Stimulated activated CD4-positive, alpha-beta T cell treated with anti-CD3 and anti-CD28 coated beads, Interleukin-12 subunit alpha, Interleukin-12 subunit beta, amount 100 ng/mL, for 24 hours (primary cell): ENCODE measurements at places on chromosomes 6 and 20.

DNA sequence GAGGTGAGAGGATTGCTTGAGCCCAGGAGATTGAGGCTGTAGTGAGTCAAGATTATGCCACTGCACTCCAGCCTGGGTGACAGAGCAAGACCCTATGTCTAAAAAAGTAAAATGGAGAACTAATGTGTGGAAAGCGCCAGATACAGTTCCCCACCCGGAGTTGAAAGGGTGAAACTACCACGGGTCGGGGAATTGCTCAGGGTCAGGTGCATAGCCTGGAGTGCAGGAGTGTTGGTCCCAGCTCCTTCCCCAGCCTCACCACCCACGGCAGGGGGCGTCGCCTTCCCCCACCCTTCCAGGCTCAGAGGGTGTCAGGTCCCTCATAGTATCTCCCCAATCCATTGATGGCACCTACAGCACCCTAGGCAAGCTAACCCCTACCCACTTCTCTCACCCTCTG is 26.1 kb downstream of the C20orf203 start:
- DNase-seq: no peak

DNA sequence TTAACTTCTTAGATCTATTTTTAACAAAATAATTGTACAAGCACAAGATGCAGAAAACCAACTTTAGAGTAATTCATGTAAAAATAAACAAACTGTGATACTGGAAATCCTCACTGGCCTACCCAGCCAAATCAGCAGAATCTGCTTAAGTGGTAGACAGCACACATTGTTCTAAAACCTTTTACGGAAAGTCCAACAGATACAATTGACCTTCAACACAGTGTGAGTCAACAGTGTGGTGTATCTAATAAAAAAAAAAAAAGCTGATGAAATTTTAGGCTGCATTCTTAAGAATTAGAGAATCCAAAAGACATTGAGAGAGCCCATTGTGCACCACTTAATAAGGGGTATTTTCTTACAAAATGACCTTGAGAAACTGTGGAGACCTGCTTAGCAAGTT is 174.5 kb downstream of the COL21A1 start:
- no peak for DNase-seq

DNA sequence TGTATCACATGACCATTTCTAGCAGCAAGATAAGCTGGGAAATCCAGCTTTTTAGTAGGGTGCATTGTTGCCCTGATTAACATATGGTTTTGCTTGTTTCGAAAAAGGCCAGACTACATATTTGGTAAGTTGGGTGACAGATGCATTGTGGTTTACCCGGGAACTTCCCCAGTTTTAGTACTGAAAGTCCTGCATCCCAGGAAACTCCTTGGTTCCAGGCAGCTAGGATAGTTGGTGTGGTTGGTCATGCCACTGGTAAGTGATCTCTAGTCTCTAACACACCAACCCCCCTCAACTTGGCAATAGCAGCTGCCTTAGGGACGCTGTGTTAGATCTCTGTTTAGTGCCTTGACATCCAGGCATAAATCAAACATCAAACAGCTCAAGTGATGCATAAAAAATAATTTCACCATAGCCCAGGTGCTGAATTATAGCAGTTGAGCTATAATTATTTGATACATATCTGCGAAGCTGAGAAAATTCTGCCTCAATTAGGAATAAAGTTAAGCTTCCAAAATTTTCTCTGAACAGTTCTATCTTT is 216.5 kb downstream of the TFAP2C start:
- no peak for DNase-seq

- no peak for DNase-seq
These were observed 666.0 kb downstream of the PHF3 start for GRCh38 chr6:64301307-64302236.

- DNase-seq: no peak
These were observed 82.9 kb upstream of the FOXP4 start for GRCh38 chr6:41463062-41463930.

- no peak for DNase-seq
These were observed at the start of gene NKAIN2 for GRCh38 chr6:123803504-123804013. TSS of gene NKAIN2 (plus strand) at chr6:123803865.

- no peak for DNase-seq
These were observed 37.6 kb downstream of the TXLNB start for GRCh38 chr6:139254196-139254595.

GRCh38 chr6:157226026-157226625 is 97.2 kb downstream of the TMEM242 start:
- no peak for DNase-seq

DNA sequence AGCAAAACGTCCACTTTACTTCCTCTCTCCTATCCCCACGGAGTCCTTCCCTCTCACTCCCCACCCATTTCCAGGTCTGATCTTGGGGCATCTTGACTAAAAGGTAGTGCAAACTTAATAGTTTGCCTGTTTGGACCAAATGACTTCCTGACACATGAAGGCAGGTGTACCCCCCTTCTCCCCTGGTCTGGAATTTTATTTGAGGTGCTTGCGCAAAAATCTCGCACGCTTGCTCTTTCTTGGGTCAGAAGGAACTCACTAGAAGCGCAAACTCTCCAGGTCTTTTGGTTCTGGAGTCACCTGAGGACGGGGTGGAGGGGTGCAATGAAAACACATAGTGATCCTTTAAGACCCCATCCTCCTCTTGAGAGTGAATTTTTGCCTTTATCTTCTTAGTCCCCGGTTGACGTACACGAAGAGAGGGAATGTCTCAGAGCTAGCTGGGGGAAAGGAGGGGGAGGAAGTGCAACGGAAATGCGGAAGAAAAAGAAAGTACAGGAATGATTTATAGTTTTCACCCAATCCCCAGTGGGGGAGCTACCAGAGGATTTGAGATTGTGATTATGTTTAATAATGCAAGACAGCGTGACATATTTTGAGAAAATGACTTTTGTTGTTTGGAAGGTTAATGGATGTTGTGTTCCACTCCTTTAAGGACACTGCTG is 4.9 kb downstream of the ADGRB3 start:
- no peak for DNase-seq

GRCh38 chr20:18314786-18315406 is 26.6 kb downstream of the ZNF133 start:
- DNase-seq: no peak

- no peak for DNase-seq
These were observed 291.1 kb downstream of the CLIC5 start for GRCh38 chr6:45724511-45724910.

- DNase-seq: no peak
These were observed 39.5 kb upstream of the PREP start for GRCh38 chr6:105442369-105442768.

DNA sequence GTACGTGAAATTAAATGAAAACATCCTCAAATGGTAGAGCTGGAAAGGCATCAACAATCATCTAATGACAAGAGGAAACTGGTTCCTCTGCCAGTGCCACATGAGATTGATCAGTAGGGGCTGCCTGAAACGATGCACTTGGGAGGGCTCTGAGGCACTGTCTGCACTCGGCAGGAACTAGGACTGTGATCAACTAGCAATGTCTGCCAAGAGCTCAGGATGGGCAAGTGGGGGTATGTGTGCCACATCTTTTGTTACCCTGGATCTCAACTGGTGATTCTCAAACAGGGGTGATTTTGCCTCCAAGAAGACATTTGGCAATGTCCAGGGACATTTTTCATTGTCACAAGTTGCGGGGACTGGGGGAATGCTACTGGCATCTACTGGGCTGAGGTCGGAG is 1.9 kb downstream of the BPIFB6 start:
- DNase-seq: no peak

DNA sequence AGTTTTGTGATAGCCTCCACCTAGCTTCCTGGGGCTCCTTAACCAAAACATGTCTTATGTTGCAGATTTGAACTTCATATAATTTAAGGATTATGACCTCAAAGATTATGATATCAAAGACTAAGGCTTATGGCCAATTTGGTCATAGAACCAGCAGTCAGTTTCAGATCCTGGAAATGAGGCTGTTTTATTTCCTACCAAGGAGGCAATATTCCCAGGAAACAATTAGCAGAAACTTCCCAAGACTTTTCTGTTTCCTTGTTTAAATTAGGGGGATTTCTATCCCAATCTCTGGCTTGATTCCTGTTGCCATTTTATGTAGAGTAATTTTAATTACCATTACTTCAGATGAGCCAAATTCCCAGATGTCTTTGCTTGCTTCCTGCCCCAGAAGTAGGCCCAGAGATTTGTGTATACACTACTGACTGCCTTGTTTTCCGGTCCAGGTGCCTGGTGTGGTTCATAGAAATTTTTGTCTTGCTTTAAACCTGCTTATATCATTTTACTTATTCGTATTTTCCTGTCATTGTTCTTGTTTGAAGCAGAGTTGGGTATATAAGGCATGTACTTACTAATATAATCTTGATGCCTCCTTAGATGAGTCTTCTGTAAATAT is 119.2 kb upstream of the TMEM170B start:
- DNase-seq: no peak

- DNase-seq: peak; percentile 11
These were observed 131.6 kb upstream of the ESR1 start for GRCh38 chr6:151675746-151676459.

GRCh38 chr6:122405417-122405816 is 6.0 kb downstream of the HSF2 start:
- no peak for DNase-seq

DNA sequence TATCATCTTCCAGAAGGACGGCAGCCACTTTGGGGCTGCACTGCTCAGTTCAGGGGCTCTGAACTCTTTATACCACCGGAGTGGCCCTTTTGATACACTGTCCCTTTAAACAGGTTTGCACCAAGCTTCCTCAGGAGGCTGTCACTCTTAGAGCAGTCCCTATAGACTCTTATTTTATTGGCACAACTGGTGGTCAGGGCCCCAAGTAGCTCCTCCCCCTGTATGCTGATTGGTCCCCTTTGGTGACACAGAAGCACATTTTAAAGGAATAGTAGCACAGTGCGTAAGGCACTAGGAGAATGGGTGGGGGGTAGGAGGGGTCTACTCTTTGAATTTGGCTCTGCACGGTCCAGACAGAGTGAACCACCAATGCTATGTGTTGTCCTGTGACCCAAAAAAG is 122.6 kb upstream of the MLN start:
- DNase-seq: no peak

- no peak for DNase-seq
These were observed 59.2 kb upstream of the FNDC1 start for GRCh38 chr6:159110013-159110412.

GRCh38 chr20:60559462-60559861 is 601.2 kb downstream of the CDH26 start:
- DNase-seq: no peak

DNA sequence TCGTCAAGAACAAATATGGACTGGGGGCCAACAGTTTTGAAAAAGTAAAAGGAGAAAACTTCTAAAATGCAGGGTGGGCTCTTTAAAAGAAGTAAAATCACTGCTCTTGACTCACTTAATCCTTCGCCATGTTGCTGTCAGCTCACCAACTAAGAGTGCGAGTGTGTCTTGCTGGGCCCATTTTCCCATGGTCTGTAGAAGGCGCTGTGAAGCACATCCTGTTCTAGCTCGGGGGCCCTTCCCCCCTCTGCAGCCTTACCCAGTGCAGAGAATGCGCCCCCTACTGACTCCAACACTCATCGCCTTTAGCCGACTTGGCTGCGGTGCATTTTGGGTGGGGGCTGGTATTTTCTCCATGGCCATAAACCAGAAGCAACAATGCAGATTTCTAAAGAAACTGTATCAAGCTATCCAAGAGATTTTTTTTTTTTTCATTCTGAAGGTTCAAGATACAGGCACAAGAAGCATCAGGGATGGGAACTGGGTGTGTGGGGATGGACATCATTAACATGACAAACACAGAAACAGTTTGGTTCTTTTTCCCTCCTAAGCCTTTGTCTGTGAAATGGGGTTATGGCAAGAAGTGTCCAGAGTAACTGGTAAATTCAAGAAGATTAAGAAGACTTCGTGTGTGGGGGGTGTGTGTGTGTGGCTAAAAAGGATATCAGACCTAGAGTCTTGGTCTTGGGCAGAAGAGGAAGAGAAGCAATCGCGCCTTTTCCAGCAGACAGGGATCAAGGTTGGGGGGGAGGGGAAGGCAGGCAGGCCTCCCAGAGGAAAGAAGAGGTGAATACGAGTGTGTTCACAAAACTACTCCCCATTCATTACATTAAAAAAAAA is 1.7 kb downstream of the ADNP start:
- peak; percentile 92 for DNase-seq

DNA sequence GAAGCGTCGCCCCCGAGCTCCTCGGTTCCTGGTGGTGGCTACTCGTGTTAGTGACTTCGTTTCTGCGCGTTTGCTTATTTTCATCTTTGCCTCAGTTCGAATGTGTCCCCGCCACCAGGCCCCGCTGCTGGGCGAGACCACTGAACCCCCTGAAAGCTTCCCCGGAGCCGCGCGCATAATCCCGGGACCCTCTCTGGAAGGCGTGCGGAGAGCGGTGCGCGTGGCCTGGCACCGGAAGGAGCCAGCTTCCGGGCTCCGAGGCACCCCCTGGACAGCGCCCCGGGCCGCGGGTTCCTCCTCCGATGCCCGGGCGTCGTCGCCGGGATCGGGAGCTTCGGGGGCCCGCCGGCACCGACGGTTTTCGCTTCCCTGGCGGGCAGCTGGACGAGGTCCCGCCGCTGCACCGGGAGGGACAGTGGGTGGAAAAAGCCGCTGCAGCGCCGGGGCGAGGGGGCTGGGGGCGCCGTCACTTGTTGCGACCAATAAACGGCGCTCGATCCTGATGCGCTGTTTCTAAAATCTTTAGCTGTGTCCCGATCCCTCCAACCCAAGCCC is 643 bp upstream of the SLC35D3 start:
- DNase-seq: no peak

DNA sequence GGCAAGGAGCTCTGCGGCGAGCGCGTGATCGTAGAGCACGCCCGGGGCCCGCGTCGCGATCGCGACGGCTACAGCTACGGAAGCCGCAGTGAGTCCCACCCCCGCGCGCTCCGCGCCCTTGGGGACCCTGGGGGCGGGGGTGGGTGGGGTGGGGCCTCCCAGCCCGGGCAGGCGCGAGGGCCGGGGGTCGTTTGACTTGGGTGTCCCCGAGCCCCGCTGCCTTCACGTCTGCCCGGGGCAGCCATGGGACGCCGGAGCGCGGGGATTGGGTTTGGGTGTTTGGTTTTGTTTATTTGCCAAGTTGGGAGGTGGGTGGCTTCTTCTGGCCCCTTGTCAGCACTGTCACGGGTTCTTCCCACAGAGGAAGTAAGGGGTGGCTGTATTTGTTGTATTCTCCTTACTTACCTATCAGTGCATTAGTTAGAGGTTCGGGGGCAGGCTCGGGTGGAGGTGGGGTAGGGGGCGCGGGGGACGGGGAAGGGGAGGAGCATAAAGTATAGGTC is 777 bp downstream of the SRSF6 start:
- no peak for DNase-seq

DNA sequence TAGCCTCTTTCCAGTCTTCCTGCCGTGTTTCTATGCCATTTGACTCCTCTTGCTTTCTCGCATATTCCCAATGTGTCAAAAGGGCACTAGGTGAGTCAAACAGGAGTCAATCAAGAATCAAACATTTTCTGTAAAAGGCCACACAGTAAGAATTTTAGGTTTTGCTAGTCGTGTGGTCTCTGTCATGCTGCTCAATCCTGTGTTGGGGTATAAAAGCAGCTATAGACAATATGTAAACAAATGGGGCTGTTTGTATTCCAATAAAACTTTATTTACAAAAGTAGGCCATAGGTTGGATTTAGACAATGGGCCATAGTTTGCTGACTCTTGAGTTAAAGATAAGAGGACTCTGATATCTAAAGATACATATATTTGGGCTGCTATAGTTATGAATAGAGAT is 235.4 kb upstream of the BTBD3 start:
- DNase-seq: no peak
